Activated naive CD4-positive, alpha-beta T cell (primary cell): ENCODE measurements at places on chromosomes 3 and 15.
A peak's percentile ranks its signal among the peaks of the same experiment; 100 is the strongest.

DNA sequence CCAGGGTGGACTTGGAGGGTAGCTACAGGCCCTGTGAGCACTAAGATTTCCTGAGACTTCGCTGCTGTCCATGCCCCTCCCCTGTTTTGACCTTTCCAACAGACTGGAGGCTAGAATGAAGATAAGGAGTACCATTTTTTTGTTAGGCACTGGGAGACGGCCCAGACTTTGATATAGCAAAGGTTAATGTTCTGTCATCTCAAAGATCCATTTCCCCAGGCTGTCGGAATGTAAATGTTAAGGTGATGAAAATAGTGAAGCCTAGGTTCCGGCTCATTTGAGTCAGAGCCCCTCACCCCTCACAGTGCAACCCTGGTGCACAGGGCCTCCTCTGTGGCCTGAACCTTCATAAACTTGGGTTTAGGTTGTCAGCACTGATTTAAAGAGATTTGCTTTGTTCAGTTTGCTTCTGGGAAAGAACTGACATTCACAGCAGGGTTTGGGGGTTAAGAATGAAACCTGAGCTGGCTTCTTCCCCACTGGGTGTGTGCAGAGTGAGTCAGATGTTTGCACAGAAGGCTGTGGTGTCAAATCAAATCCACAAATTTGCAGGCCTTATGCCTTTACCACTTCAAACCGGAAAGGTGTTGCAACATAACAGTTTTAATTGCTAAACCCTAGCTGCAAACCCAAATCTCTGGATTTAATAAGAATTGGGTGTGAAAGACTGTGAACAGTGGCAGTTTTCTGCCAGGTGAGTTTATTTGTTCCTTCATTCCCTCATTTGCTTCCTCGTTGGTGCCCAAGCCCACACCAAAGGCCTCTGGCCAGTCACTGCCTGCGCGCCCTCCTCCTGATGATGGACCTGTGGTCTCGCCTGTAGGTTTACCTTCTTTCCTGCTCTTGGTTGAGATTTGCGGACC lies 20.6 kb upstream of the KCTD6 start:
- peak; percentile 5 for DNase-seq

DNA sequence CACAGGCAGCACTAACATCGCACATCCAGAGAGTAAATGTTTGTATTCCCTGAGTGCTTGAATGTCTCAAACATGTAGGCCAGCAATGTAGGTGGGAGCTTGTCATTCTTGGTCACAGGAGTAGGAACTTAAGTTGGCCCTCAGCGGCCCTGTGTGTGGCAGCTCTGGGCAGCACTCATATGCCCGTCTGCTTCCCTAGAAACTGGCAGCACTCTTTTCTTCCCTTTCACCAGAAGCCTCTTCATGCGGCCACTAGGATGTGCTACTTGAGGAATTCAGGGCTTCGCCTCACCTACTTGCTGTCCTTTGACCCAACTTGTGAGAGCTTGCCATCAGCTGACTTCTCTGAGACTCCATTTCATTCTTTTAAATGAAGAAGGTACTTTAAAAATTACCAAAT lies 69.5 kb downstream of the TIPARP start:
- DNase-seq = no peak

DNA sequence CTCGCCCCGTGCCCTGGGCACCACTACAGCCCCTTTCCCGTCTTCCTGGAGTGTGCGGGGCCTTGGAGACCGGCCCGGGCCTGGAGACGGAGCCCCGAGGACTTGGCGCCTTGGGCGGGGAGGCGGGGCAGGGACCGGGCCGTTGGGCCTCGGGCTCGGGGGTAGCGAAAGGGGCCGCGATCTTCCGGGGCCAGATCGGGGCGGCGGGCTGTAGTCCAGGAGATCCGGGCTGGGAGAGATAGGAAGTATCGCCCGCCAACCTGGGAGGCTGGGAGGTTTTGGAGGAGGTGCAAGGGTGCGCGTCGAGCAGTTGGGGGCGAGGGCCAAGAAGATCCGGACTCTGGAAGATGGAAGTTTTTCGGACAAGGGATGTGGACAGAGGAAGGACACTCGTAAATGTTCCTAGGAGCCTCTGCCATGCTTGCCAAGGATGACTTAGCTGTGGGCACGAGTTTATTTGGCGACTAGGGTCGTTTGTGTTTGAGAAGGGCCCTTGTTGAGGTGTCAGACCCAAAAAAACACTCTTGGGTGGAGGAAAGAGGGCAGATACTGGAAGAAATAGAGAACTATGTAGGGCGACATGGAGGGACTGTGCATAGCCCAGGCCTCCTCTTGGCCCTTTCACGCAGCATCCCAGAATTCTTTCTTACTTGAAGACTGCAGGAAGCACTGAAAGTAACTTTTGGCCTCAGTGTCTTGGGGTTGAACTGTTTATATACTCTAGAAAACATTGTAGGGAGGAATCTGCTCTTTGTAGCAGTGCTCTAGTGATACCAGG lies 712 bp downstream of the RTF1 start:
- DNase-seq = peak; percentile 31

DNA sequence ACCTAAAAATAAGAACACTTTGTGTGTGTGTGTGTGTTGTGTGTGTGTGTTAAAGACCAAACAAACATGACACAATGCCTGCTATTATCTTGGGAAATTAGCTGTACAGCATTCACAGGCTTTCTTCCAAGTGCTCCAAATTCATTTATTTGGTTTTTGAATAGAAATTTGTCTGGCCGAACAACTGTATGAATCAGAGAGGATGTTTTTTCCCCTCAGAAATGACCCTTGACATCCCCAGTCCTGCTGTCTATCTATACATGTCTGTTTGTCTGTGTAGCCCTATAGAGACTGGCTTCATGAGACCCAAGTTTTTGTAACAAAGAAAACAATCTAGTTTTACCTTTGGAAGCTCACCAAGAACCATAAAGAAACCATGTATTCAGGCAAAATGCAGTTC lies 549.8 kb downstream of the NSUN3 start:
- DNase-seq = no peak

GRCh38 chr15:56205061-56205876 lies 38.4 kb downstream of the RFX7 start:
- no peak for DNase-seq

DNA sequence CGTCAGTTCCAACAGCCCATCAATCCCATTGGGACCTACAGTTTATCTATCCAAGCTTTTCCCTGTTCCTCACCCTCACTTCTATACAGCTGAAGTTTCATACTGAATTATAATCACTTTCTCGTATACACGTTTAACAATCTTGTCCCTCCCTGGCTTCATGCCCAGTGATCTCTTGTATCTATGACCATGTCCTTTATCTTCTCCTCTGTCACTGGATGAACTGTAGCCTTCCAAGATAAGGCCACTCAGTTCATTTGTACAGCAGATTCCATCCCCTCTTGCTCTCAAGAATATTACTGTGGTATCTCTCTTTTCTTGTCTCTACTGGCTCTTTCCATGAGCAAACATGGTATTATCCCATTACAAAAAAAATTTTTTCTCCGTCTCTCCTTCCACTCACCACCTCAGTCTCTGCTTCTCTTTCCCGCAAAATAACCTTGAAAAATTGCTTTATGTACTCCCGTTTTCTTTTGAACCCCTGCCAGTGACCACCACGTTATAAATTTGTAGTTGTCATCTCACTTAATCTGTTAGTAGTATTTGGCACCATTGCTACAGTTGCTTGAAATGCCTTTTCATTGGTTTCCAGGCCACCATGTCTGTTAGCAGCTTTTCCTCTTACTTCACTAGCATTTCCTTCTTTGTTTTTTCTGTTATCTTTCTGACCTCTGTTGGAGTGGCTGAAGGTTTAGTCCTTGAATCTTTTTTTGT lies 9.4 kb downstream of the CTNNB1 start:
- DNase-seq = no peak

- no peak for DNase-seq
These were observed 44.7 kb downstream of the CEP70 start for GRCh38 chr3:138549179-138549977.

DNA sequence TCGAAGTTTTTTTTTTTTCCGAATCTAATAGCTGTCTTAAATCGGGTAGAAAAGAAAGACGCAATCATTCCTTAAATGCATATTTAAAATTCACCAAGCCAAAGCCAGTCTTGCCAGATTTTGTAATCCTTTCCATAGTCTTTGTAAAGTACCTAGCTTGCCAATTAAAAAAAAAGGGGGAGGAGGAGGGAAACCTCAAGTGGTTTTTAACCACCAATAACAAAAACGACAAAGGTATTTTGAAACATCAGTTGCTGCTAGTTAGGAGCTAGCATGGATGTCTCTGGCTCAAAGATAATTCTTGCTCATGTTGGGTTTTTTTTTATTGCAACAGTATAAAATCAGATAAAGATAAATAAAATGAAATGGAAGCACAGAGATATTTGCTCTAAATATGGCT lies 187.9 kb downstream of the MECOM start:
- no peak for DNase-seq

- no peak for DNase-seq
These were observed 95.9 kb upstream of the ATP2B2 start for GRCh38 chr3:10601151-10601856.

DNA sequence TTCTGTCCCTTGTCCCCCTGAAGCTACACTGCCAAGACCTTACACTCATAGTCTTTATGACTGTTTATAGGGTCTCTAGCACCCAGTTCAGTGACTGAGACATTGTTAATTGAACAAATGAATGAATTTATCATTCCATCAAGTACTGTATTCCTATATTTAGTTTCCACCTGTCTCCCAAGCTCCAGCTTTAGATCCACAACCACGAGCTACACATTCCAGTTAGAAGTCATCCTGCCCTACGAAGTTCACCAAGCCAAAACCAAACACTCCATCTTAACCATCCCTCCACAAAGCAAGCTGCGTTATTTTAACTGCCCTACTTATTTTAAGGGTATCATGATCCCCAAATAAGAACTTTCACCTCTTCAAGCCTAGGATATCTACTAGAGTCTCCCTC lies 31.3 kb downstream of the TNIK start:
- DNase-seq = no peak

DNA sequence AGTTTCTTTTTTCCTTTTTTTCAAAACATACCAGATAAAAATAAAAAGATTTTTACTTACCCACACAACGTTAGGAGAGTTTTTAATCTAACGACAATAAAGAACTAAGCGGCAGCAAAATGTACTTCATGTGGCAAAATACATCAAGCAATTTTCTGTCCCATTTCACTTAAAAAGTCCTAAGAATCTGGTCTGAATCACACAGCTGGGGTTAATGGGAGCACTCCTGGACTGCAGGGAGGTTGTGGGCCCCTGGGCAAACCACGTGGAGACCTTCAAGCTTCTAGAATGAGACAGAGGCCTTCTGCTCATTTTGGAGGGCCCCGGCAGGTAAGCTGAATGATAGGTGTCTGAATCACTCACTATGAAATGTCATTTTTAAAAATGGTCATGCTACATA lies 193.8 kb downstream of the RORA start:
- no peak for DNase-seq

DNA sequence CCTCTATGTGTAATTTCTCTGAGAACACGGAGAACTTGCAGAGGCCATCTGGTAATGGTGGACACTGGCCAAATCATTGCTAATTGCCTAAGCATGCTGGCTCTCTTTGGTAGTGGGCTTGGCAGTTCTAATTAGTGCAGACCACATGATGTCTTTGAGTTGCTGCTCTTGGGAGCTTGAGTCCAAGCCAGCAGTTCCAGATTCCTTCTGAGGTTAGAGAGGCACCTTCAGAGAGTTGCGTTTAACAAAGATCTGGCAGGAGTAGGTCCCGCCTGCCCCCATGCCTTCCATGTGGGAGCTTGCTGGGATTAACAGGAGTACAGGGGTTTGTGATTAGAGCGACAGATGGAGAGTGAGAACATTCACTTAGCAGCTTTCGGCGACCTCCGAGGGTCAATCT lies 449.0 kb upstream of the LMCD1 start:
- no peak for DNase-seq
